ENCODE measurements at places on chromosomes 1 and 21.

DNA sequence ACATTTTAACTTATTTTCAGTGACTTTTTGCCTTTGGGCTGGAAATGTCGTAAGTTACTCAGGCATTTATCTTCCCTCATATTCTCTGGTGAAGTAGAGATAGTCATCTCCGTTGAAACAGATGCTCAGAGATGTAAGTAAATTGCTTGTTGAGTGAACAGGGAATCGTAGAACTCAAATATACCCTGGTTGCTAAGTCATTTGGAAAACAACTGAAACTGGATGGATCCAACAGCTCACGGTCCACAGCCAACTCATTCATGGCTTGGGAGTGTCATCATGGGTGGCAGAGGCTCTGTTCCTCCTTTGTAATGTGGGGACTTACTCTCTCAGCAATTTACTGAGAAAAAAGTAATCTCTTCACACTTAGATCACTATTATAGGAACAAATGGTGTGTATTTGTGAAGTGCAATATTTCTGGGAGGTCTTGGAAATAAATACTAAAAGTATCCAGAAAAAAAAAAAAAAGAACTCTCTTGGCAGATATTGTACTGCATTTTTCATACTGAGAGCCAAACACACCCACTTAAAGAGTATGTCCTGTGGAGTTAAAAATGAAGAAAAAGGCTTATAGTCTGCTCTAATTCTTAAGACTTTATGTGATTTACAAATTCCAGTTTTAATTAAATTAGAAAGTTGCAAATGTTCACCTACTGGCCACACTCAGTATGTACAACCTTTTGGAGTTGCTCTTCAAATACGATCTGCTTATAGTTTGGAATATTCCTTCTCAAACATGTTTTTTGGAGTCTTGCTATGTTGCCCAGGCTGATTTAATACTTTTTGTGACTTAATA is 107.4 kb downstream of the LEPR start:
- no peak for DNase-seq

- DNase-seq: no peak
These were observed at the start of gene BSND for GRCh38 chr1:54998677-54999076. Gene BSND (plus strand): TSS chr1:54998933. CDS start chr1:54999187, 254 bp downstream.

GRCh38 chr1:52041551-52042185 is 8.1 kb upstream of the KTI12 start:
- DNase-seq: no peak

DNA sequence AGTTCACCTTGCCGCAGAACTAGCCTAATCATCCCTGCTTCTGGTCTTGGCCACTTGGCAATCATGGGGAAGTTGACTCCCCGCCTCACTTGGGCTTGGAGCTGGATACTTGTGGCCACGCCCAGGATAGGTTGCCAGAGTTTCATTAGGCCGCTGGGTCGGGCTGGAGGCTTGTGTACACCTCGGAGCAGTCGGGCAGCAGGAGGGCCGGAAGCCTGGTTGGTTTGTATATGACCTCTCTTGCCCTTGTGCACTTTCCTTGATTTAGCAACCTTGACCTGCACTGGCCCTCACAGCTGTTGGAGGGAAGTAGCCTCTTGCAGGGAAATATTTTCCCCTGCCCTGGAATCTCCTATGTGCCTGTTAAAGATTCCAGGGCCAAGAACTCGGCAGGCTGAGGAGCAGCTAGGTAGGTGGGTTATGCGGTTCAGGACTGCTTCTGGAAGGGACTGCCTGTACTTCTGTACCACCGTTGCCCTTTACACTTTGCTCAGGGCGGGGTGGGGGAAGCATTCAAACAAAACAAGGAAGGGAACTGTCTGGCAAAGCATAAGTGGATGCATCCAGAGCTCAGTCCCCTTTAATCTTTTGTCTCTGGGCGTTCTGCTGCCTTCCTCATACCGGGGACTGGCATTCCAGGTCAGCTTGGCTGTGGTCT is 83.5 kb downstream of the UCK2 start:
- DNase-seq: no peak

GRCh38 chr1:228321895-228322294 is 84.7 kb downstream of the TRIM11 start:
- no peak for DNase-seq

DNA sequence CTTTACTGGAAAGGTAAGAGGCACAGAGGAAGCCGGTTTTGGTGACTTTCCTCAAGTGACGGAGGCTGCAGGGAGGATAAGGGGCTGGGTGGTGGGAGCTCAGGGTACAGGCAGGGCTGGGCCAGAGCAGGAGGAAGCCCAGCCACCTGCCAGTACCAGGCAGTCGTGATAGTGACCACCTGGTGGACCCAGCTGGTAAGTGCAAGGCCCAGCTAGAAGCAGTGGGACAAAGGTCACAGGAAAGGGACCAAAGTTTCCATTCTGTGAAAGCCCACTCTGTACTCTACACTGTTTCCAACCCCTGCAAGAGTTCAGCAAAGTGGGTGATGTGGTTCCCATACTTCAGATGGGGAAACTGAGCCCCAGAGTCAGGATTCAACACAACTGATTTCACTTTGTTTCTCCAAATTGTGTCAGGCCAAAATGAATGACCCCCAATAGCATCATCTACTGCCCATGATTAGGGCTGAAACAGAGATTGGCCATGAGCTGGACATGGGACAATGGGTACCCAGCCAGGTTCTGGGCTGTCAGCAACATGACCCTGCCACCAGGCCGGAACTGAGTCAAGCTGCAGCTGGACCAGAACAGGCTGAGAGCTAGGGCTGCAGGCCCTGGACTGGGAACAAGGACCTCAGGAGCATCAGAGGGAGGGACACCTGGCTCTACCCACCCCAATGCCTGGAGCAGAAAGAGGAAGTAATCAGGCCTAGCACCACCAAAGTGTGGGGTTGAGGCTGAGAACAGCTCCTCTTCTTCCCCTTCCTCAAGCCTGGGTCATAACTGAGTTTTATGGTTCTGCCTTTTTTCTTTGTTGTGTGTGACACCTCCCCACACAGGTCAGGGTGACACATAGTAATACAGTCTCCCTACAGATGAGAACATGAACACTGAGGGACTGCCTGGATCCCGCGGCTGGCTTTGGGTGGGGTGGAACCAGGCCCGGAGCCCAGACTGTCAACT is 50.2 kb downstream of the KCNN3 start:
- DNase-seq: no peak
